ENCODE measurements at places on chromosomes 2 and 18.

GRCh38 chr2:23429036-23429435, 44.1 kb downstream of the KLHL29 start:
- no peak for DNase-seq

GRCh38 chr2:235077046-235077445, 125.2 kb downstream of the SH3BP4 start:
- no peak for DNase-seq

GRCh38 chr2:189505492-189505891, 64.2 kb downstream of the WDR75 start:
- no peak for DNase-seq

DNA sequence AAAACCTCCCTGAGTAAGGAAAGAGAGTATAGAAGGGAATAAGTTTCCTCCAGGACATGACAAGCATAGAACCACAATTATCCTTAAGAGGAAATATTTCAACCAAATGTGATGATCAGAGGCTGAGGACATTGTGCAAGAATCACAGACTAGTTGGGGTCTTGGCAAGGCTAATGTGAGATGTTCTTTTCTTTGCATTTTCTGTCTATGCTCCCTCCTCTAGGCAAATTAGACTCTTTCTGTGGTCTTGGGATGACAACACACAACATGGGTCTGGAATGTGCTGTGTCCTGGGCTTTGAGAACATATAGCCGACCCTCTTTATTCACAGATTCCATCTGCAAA, 32.0 kb upstream of the IL1RL1 start:
- no peak for DNase-seq

DNA sequence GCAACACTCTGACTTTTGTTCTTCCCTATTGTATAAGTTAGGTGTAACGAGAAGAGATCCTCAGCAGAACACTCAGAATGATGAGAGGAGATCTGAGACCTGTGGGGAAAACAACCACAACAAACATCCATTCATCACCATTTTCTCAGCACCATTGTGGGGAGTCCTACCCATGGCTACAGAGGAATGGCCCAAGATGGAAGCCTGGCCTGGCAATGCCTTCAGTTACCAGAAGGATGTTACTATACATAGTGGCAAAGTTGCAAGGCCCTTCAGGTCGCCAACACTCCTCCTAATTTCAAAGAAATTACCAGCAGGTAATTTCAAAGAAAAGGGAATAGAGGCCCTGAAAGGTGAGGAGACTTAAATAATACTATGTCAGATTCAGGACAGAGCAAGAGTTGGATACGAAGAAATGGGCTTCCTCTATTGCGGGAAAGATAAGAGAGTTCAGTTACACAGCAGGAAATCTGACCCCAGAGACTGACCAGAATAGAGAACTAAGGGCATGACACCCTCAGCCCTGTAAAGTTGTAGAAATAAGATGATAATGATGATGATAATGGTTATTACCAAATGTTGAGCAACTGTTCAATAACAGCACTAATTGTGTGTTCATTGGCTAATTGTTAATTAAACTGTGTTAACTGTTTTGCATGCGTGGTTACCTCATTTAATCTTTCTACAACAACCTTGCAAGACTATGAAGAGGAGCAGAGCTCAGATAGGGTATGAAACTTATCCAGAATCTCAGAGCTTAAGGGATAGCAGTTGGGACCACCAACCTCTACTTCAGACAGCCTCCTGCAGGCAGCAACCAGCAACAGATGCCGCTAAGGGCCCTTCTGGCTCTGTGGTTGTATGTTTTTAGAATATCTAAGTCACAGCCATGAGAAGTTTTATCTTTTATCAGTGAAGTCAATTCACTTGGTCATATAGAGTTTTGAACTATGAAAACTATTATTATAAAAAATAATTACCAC, 37.5 kb downstream of the DHRS9 start:
- no peak for DNase-seq

GRCh38 chr2:28545590-28546200, 49.8 kb downstream of the PLB1 start:
- DNase-seq = no peak

GRCh38 chr2:224036731-224037361, 2.2 kb downstream of the SERPINE2 start:
- no peak for DNase-seq

- DNase-seq = no peak
These were observed 285.0 kb upstream of the PARD3B start for GRCh38 chr2:204260162-204260877.

DNA sequence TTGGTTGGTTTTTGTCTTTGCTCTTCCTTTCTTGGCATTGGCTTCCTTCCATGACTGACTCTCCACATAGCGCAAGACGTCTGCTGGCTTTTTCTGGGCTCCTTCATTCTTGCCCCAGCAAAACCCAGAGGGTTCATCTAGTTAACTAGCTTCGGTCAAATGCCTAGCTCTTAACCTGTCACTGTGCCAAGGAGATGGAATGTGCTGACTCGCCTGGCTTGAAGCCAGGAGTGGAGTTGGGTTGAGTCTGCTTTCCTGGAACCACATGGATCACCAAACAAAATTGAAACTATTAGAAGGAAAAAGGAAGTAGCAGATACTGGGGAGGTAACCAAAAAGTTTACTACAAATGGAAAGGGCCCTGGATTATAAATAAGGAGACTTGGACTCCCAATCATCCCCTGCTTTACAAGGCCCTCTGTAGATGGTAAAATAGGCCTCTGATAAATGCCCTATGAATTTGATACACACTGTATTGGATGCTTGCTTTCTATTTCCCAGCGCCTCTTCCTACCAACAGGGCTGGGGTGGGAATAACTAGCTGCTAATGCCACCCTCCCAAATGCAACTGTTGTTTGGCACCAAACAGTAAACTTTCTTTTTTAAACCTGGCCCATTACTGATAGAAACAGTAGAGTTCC, 11.3 kb downstream of the MALT1 start:
- peak; percentile 31 for DNase-seq

GRCh38 chr18:35692866-35693265, 111.3 kb downstream of the GALNT1 start:
- no peak for DNase-seq

DNA sequence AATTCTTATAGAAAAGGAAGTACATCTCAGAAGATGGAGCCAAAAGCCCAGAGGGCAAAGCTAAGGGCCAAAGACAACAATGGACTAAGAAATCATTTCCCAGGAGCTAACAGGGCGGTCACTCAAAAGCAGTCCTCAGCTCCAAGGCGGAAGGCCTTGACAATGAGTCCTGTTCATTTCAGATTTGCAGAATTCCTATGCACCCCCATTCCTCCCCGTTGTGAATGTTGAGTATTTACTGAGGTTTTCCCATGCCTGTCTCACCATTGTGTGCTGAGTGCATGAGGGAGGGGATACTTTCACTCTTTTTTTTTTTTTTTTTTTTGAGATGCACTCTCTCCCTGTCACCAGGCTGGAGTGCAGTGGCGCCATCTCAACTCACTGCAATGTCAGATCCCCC, 18.8 kb upstream of the DTNB start:
- no peak for DNase-seq

DNA sequence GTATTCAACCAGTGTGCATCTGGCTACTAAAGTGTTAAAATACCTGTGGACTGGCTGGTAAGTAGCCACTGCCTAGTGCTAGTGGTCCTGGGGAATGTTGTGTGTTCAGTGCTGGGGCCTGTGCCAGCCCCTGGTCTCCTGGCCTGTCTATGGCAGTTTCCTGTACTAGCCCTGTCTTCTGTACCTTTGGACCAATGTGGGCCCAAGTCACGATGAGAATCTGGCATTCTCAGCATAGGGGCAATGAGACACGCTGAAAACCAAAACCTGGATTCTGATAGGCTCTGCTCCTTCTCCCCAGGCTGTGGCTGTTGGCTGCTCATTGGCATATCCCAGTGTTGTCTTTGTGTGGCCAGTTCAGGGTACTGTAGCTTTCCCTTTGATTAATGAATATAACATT, 170.4 kb downstream of the PTPRM start:
- no peak for DNase-seq

DNA sequence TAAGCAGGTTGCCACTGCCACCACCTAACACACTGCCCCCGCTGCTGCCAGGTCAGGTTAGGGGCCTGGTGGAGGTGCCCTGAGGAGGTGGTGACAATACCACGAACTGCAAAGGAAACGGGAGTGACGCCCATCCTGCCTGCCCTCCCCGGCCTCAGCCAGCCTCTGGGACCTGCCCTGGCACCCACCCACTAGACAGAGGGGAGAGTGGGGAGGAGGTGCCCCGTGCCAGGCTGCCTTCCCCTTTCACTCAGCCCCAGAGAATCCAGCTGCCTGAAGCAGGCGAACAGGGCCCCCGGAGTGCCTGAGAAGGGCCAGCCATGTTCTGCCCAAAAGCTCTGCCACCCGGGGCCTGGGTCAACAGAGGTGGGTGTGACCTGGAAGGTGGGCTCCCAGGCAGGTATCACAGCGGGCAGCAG, 44.5 kb upstream of the FOSL2 start:
- no peak for DNase-seq

DNA sequence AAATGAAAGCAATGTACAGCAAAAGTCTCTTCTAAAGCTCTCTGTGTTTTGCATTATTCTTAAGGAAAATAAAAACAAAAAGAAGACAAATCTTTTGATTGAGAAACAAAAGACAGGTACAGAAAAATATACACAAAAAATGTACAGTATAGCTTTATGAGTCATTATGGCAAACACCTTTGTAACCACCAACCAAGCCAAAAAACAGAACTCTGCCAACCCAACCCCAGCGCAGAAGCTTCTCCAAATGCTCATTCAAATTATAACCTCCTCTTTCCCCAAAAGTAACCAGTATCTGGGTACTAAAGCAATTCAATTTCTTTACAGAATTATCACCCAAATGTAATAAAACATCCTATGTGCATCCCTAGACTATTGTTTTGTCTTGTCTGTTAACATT, 255.9 kb upstream of the STON1 start:
- DNase-seq = no peak

DNA sequence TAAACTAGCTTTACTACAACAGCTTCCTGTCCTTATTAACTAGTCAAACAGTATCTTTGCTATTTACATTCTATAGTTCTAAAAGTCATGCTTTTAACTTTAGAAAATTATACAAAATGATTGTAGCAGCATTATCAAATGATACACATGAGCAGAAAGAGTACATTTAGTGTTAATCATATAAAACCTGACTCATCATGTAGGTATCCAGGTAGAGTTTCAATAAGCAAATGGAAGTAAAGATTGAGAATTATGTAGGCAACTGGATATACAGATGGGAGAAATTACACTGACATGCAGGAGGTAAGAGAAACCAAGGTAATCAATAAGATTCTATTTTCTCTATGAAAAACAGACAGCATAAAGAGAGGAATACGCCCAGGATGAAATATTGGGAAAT, 33.8 kb downstream of the TRIP12 start:
- DNase-seq = no peak

All from GM04503 (cell line).